ENCODE measurements at places on chromosomes 5 and 9.

- no peak for DNase-seq
These were observed 48.8 kb downstream of the MVB12B start for GRCh38 chr9:126375386-126375785.

GRCh38 chr5:107894361-107894760 lies 223.6 kb upstream of the EFNA5 start:
- no peak for DNase-seq

GRCh38 chr5:5932824-5933223 lies 445.5 kb downstream of the MED10 start:
- no peak for DNase-seq

GRCh38 chr5:57695706-57696388 lies 213.2 kb upstream of the ACTBL2 start:
- no peak for DNase-seq

DNA sequence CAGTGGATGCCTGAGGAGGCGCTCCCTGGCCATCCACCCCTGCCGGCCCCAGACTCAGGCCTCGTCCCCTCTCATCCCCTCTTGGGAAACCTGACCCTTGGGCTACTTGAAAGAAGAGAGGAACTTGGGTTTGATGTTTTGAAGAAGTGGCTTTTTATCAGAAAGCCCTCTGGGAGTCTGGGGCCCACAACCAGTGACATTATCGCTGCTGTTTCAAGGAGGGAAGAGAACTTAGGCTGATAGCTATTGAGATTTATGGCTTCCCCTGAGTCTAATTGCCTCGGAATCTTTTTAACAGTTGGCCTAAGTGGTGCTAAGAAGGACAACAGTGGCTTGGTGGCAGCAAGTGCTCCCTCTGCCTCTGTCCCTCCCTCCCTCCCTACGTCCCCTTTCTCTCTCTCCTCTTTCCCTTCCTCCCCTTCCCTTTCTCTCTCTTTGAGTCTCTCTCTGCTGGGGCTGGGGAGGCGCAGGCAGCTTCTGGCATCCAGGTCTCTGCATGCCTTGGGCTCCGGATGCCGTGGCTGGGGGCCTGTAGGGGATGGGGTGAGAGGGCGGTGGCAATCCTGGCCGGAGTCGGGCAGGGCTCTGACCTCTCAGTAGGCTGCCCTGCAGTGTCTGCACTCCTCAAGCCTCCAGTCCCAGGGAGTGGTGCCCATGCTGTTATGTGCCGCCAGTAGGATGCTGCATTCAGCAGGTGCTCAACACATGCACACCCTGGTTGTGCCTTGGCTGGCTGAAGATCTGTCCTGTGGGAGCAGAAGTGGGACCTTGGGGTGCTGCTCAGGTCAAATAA lies 49.6 kb upstream of the RXRA start:
- DNase-seq: no peak

DNA sequence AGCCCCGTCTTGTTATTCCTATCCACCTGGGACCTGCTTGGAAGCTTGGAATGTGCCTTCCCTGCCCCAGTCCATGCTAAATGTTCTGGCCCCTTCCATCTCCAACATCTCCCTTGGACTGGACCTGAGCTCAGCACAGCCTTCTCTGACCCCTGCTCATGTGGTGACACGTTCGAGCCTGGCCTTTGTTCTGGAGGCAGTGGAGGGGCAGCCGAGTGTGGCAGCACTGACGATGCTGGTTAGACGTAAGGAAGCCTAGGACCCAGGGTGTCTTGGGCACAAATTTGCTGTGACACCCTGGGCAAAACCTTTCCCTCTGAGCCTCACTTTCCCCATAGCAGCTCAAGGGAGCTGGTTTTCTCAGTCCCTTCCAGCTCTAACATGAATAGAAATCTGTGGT lies 3.9 kb downstream of the SPACA9 start:
- DNase-seq: no peak

- no peak for DNase-seq
These were observed 124.9 kb downstream of the FGF1 start for GRCh38 chr5:142561029-142561428.

DNA sequence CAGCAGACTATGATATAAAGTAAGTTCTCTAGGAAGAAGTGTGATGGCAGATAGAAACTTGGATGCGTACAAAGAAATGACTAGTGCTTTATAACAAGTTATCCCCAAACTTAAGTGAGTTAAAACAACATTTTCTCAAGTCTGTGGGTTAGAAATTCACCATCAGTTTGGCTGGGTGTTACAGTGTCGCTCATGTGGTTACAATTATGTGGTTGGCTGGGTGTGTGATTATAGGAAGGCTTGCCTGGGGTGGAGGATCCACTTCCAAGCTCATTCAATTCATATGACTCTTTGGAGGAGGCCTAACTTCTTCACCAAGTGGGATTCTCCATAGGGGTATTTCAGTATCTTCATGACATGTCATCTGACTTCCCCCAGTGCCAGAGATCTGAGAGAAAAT lies 10.3 kb upstream of the C9orf40 start:
- no peak for DNase-seq
